ENCODE measurements at places on chromosomes 11 and 22. TPM values are rescaled to one million over a fixed set of nuclear protein-coding genes. Genes with fewer than 3 reads are reported as not detected.

DNA sequence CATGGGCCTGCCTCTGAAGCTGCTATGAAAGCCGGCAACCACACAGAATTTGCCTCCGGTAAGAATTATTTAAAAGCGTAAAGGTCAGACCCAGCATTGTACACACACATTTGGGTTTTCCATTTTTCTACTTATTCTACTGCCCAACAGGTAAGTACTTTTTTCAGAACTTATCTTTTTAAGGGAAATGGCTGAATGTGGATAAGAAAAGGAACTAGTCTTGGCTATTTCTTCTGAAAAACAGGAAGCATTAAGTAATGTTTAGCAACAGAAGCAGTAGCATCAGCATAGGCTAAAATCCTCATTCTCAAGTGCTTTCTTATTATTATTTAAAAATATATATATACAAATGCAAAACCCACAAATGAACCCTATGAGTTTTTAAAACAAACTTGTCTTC, 103.1 kb downstream of the MPPED2 start:
- DNase-seq = no peak

- DNase-seq = no peak
These were observed 74.9 kb downstream of the DEPDC5 start for GRCh38 chr22:31828739-31829138.

DNA sequence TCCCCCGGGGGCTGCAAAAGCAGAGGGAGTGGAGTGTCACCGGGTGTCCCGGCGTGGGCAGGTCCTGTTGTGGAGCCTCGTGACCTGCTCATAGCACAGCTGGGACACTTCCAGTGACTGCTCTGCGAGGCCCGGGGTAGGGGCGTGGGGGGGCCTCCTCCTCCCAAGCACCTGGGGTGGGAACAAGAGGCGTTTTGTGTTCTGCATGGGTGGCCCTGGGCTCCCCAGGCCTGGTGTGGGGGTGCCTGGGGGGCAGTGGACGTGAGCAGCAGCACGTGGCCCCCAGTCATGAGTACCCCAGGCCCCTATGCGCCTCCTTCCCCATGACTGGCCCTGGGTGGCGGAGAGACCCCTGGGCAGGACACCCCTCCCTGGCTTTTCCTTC, 104.7 kb downstream of the KCNQ1 start:
- DNase-seq = no peak

DNA sequence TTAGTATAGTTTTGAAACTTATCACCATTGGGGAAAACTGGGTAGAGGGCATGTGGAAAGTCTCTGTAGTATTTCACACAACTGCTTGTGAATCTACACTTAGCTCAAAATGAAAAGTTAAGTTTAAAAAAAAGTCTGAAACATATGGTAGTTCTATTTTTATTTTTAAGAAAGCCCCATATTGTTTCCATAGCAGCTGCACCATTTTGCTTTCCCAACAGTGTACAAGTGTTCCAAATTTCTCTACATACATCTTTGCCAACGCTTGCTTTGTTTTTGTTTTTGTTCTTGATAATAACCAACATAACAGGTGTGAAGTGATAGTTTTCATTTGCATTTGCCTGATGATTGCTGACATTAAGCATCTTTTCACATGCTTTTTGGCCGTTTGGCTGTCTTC, 445.2 kb downstream of the FAM181B start:
- DNase-seq = no peak

DNA sequence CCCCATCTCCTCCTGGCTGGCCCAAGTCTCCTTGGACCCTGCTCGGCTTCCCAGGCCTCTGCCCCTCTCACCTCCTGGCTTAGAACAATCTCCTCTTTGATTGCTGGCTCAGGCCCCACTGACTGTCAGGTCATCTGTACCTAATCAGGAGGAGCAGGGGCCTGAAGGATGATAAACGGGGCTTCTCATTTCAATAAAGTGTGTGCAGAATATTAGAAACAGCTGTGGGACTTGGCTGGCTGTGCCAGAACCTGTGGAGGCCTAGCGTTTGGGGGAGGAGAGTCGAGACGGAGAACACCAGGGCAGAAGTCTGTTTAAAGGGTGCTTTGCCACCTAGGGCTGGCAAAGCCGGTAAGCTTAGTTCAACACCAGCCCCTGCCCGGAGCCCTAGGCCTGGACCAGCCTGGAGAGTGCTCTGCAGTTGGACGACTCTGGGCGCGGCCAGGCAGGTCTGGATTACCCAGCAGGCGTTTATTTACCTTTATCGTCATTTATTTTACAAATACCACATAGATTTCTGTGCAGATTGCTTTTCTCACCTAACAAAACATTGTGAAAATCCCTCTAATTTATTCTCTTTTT, 10.1 kb upstream of the VSIG10L2 start:
- DNase-seq = no peak

DNA sequence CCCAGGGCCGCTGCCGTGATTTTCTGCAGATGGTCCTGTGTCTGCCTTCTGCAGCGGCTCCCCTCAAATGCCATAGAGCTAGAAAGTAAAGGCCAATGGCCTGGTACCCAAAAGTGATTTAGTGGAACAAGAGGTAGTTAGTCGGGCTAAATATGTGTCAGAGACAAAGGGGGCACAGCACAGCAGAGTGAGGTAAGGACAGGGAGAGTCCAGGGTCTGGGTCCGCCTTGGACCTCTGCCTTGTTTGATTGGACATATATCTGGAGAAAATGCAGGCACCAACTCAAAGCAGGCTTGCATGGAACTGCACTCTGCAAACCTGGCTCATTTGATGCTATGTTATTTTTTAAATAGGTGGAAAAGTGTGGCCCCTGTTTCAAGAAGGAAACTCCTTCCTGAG, 249.6 kb upstream of the B3GAT1 start:
- no peak for DNase-seq

- DNase-seq = no peak
These were observed 3.5 kb downstream of the ADM start for GRCh38 chr11:10308201-10308954.

GRCh38 chr11:16923987-16924386, 90.2 kb downstream of the PLEKHA7 start:
- no peak for DNase-seq

DNA sequence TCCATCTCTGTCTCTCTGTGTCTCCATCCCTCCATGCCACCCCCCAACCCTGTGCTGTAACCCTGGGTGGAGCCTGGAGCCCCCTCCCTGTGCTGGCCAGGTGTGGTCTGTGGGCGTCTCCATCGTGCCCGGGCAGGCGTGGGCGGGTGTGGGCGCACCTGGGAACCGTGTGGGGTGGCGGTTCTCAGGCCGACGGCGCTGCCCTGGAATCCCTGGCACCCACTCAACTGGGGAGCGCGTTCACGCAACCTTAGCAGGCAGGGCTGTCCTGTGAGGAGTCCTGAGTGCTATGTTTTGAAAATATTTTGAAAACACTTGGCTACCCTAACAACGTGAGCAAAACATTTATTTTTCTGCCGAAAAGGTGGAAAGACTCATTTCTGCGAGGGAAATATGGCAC, 4.7 kb downstream of the TNNT3 start:
- DNase-seq = no peak

- DNase-seq = no peak
These were observed 91.2 kb upstream of the CSNK2A3 start for GRCh38 chr11:11444027-11444803.

DNA sequence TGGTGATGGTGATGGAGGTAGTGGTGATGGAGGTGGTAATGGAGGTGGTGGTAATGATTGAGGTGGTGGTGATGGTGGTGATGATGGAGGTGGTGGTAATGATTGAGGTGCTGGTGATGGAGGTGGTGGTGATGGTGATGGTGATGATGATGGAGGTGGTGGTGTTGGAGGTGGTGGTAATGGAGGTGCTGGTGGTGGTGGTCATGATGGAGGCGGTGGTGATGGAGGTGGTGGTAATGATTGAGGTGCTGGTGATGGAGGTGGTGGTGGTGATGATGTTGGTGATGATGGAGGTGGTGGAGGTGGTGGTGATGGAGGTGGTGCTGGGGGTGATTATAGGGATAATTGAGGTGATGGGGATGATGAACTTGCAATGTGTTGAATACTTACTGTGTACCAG, 79.9 kb downstream of the MPPED1 start:
- no peak for DNase-seq

Gene SULT4A1
- total RNA-seq = not detected

Gene OR51B5
- total RNA-seq = 1.7 TPM

Gene KRTAP5-5
- not detected for total RNA-seq

Gene NTM
- not detected for total RNA-seq

Gene MPZL3
- total RNA-seq = 7.0 TPM

Gene MS4A15
- total RNA-seq = not detected

Gene WT1
- total RNA-seq = 8.5 TPM

Gene OSM
- total RNA-seq = not detected

Gene GSTT2
- not detected for total RNA-seq

Gene OR9G4
- total RNA-seq = not detected

Data from PC-3 (cell line).